ENCODE measurements at places on chromosomes 11 and 22.
A peak's percentile ranks its signal among the peaks of the same experiment; 100 is the strongest.

DNA sequence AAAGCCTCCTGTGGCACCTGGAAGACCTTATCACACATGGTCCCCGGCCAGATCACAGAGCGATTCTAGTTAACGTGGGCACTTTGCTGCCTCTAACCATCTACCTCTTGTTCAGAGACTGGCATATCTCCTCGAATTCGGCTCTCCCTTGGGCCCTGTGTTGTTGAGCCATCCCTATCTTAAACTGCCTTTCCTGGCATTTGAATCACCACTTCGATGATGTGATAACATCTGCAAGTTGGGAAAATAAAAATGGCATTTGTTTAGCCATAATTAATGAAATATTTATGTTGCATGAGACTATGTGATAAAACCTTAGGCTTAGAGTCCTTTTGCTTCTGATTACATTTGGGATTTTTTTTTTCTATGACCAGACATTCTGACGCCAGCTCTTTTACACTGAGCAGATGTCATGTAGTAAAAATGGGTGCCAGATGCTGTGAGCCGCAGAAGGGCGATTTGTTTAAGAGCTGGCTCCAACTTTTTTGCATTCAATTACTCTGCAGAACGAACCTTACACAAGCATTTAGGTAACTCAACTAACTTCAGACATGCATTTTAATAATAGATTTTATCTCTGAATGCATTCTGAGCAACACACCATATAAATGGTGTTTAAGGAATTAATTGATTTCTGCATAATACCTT, 58.5 kb upstream of the PARVA start:
- DNase-seq, result no peak

GRCh38 chr22:20319041-20319744, 667 bp downstream of the DGCR6L start:
- DNase-seq, result peak; percentile 27

DNA sequence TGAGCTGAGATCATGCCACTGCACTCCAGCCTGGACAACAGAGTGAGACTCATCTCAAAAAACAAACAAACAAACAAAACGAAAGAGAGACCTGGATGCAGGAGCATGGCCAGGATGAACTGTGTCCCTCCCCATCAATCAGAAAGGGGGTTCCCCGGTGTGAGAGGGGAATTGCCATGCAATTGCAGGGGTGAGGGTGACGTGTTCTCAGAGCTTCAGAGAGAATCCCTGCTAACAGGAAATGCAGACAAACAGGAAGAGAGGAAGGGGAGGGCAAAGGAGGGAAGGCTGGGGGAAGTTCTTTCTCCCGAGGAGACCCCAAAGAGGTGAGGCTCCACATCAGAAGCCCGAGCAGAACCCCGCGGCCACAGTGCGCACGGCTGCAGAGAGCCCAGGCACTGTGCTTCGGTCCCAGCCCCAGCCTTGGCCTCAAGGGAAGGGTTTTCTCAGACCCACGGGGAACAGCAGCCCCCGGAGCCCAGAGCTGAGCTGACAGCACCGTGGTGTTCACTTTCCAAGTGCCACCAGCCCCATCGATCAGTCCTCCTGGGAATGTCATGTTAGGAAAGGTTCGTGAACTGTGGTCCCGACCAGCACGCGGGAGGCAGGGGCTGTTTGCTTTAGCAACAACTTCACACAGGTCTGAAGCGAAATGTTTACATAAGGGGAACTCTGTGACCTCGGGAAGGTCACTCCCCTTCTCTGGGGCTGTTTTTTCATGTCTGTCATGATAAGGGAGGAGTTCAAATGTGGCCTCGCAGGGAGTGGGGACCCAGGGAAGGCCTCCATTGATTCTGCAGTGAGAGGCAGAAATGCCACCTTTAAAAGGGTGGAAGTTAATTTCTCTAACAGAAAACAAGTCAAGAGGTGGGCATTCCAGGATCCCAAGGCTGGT, 108.0 kb upstream of the ANO1 start:
- no peak for DNase-seq

DNA sequence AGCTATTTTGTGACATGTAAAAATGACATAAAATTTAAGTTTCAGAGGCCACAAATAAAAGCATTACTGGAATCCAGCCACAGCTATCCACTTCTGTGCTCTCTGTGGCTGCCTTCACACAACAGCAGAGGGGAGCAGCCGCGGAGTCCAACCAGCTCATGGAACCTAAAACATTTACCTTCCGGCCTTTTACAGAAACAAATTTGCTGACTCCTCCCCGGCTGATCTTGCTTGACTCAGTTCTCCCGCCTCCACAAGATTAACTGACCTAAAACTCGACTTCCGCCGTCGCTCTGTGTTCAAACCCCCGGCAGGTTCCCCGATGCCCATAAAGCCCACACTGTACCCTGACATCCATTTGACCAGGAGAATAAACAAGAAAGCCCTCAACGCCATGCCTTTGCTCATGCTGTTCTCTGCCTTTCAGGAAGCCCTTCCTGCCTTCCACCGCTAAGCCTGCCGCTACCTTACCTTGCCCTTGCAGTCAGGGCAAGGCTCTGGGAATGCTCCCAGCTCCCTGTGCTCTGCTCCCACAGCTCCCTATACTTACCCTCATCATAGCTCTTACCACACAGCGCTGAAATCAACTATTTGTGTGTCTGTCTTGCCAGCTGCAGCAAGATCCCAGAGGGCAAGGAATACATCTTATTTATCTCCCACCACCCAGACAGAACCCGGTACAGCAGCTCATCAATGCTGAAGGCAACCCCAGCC, 35.4 kb downstream of the MICAL3 start:
- no peak for DNase-seq

DNA sequence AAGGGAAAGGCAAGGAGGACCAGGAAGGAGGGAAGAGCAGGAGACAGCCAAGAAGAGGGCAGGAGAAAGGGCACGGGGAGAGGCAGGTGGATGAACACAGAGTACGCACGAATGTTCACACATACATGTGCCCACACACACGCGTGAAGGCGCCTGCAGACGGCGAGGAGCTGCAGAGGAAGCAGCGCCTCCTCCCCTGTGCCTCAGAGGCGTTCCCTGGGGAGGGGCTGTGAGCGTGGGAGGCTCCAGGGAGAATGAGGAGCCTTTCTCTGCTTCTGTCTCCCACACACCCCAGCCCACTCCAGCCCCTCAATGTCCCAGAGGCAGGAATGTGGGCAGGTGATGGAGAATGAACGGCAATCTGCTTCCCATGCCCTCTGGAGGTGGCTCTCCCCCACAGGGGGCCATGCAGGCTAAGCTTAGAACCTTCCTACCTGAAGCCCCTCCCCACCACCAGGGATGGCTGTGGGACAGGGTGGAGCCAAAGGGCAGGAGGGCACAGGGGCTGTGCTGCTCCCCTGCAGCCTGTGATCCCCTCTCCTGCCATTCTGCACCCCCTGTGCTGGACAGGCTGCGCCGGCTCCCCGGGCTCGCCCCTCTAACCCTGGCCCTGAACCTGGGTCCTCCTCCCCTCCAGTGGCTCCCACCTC, 25.3 kb downstream of the PPM1F start:
- no peak for DNase-seq

DNA sequence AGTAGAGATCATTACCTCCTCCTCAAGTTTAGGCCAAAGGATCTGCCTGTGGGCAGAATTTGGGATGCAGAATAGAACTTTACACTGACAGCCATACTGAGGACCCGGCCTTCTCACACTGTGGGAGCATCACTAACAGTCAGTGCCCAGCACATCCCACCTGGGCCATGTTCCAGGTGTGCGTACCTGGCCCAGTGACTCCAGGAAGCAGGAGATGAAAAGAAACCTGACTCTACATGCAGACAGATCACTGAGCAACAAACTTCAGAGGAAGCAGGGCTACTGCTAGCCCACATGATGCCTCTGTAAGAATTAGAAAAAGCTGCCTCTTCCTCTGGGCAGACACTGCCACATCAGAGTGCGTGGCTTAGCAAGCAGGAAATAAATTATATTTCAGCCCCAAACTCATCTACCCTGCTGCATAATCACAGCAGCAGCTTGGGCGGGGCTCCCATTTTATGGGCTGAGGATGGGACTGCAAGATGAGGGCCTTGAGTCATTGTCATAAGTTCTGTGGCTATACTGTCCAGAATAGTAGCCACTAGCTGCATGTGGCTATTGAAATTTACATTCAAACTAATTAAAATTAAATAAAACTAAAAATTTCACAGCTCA, 6.0 kb upstream of the LMO2 start:
- no peak for DNase-seq

DNA sequence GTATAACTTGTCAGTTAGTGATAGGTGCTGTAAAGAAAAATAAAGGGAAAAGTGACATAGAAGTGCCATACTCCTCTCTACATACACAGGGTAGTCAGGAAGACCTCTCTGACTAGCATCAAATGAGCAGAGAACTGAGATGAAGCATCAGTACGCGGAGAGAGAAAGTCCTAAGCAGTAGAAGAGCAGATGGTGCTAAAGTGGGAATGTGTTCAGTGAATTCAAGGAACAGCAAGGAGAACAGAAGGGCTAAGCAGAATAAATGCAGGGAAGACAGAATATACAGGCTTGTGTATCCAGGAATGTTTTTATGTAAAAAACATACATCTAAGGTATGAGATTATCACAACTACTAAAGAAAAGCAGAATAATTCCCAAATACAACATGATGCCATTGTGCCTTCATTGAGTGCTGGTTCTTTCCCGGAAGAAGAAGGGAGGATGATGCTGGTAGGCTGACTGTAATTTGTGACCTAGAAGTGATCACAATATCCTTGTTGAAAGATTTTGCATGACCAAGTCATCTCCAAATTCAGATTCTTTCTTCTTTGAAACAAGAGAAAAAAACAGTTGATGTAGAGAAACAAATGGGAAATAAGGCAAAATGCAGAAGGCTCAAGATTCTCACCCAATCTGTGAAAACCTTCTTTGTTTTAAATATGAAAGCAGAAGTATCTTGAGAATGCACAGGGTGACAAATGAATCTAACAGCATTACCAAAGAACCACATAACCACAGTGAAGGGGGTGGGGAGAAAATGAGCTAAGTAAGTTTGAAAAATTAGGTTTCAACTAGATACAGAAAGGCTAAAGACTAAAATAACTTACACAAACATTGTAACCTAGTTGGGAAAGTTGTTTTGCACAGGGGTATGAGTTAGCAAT, 20.5 kb downstream of the MRE11 start:
- no peak for DNase-seq

DNA sequence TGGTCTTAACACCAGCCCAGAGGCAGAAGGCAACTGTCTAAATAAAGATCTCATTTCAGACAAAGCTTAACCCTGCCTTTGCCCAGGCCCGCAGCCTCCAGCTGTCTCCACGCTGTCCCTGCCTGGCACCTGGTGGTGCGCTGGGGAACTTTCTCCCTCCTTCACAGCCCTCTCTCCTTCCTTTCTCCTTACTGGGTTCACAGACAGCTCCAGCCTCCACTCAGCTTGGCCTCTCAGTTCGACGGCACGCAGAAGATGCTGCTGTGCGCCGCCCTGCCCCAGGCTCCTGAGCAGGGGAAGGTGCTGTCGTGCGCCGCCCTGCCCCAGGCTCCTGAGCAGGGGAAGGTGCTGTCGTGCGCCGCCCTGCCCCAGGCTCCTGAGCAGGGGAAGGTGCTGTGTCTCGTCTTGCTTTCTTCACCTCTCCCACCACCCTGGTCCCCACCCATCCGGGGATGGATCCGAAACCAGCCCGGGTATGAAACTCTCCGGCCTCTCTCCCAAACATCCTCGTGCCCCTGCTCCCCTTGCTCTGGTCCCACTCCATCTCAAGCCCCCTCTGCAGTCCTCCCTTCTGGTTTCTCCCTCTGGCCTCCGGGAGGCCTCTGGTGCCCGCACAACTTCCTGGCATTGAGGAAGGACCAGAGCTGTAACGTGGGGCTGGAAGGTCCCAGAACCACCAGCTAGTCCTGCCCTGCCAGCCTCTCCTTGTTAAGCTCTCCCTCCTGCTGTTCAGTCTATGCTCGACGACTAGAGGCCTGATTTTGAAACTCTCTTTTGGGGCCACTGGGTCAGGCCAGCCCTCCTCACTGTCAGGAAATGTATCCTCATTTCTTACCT, 22.9 kb upstream of the JAM3 start:
- no peak for DNase-seq

DNA sequence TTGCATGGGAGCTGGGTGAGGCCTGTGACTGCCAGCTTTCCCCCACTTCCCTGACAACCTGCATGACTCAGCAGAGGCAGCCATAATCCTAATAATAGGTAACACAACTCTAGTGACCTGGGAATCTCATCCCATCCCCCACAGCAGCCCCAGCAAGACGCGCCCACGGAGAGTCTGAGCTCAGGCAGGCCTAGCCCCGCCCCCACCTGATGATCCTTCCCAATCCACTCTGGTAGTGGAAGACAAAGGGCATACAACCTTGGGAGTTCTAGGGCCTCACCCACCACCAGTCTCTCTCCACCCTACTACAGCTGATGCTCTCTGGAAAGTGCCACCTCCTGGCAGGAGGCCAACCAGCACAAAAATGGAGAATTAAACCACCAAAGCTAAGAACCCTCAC, 60.3 kb downstream of the CWF19L2 start:
- DNase-seq, result no peak

DNA sequence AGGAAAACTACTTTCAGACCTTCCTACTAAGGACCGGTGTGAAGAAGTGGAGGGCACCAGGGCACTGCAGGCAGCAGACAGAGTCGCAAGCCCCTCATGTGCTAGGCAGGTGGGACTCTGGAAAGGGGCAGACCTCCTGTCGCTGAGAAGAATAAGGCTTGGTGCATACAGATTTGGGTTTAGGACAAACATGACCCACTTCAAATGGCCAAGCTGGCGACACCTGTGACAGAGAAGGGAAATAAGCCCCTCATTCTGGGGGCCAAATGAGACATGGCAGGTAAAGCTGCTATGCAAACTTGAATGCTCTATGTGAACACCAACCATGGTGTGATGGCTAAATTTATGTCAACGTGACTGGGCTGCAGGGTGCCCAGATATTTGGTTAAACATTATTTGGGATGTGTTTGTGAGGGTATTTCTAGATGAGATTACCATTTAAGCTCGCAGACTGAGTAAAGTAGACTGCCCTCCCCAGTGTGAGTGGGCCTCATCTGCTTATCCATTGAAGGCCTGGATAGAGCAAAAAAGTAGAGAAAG, 112.4 kb upstream of the PITPNB start:
- DNase-seq, result no peak

DNA sequence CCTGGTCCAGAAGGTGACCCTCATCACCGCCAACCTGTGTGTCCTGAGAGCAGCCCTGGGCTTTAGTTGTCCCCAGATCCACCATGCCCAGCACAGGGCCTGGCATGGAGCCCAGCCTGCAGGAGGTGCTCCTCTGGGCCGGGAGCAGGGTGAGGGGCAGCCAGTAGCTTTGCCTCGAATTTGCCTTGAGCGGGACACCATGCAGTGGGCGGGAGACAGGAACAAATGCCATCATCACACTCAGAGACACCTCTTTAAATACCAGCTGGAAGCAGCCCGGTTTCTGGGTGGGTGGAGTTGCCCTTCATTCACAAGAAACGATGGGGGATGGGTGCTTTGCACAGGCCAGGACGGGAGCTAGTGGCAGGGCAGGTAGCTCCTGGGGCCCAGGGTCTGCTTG, 19.3 kb downstream of the FLRT1 start:
- DNase-seq, result no peak

- no peak for DNase-seq
These were observed 79.2 kb upstream of the GRIK4 start for GRCh38 chr11:120432056-120433018.
